Activated CD4-positive, alpha-beta T cell treated with anti-CD3 and anti-CD28 coated beads, Interleukin-2, amount 10 ng/mL, durations not matched to agents 7 days and 5 days (primary cell): ENCODE measurements at places on chromosomes 11 and 22. TPM values are rescaled to one million over a fixed set of nuclear protein-coding genes. Genes with fewer than 3 reads are reported as not detected.

Gene ST13
- 147 TPM for total RNA-seq

Gene APOC3
- not detected for total RNA-seq

Gene MRGPRF
- total RNA-seq: not detected

Gene PTPRCAP
- total RNA-seq: 389 TPM

Gene C11orf97
- total RNA-seq: not detected

DNA sequence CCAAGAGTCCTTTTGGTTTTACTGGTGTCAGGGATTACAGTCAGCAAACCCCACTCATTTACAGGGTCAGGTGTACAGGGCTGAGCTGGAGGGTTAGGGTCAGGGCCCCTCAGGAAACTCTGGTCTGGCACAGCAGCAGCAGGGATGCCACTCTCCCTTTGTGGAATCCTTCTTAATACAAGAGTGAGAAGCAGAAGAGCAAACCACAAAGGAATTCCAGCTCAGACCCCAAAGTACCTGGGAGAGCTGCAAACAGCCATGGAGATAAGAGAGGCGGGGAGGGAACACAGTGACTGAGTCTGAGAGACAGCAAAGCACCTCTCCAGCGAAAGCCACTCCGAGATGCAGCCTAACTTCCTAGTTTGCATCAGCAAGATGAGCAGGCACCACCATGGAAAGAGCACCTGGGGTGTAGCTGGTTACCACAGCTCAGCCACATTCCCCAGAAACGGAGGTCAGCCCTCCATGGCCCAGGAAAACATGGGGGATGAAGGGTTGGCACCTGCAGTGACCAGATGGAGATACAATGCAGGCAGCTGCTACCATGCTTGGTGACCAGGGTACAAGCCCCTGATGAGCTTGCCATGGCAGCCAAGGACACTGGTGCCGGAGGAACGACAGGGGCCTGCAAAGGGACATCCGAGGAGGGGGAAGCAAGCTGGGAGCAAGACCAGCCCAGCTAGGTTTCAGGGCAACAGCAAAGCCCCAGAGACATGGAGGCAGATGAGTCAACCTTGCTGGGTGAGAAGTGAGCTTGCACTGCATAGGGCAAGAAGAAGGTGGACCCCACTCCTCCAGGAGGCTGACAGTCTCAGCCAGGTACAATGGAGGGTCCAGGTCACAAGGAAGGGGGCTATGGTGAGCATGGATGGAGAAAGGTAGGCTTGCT is 3.9 kb downstream of the BET1L start:
- H3K36me3 ChIP-seq: peaks cover 30% of the 10 kb centered on the region
- DNase-seq: no peak
- no peak overlapping the region for H3K4me3 ChIP-seq
- H3K4me1 ChIP-seq: peaks cover 48% of the 10 kb centered on the region
- H3K27me3 ChIP-seq: no peaks in the 10 kb centered on the region

- no peaks in the 10 kb centered on the region for H3K27me3 ChIP-seq
- no peak overlapping the region for H3K27ac ChIP-seq
- H3K4me3 ChIP-seq: no peak overlapping the region
- no peaks in the 10 kb centered on the region for H3K36me3 ChIP-seq
These were observed 19.2 kb upstream of the MUC5B start for GRCh38 chr11:1203505-1204271.

DNA sequence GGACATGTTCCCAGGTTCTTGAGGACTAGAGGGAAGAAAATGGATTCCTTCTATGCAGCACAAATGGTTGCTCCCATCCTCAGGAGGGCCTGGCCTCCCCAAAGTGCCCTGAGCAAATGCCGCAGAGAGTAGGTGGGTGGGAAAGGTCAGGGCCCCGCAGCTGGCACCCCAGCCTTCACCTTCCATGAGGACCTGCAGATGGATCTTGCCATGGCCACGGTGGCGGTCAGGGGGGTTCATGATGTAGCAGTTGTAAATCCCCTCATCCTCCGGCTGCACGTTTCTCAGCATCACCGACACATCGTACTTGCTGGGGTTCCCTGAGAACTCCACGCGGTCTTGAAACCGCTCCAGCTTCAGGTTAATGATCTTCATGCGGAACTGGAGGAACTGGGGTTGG is 8.5 kb downstream of the SCN2B start:
- no peaks in the 10 kb centered on the region for H3K36me3 ChIP-seq
- H3K4me3 ChIP-seq: no peak overlapping the region
- H3K4me1 ChIP-seq: peaks cover 5% of the 10 kb centered on the region

DNA sequence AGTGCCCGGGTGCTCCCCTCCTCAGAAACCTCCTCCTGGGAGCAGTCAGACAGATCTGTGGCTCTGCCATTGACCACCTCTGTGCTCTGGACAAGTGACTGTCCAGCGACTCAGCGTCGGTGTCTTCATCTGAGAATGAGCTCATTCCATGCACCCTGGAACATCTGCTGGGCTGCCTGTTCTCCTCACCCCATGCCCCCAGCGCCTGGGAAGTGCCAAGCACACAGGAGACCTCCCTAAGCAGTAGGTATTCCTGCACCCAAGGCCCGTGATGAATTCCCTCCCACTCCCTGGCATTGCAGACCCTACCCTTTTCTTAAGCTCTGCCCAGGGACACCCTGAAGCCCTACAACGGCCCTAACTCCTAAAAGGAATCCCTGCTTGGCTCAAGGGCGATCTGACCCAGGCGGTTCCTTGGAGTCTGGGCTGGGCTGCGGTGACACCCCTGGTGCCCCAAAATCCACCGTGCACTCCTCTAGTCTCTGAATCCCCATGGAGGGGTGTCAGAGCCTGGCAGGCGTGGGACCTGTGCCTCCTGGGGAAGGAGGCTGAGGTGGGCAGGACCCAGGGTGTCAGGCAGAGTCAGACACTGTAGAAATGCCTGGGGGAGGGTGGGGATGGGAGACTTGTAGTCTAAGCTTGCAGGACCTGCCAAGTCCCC is 92.0 kb downstream of the CEP164 start:
- H3K4me3 ChIP-seq: no peak overlapping the region
- H3K36me3 ChIP-seq: no peaks in the 10 kb centered on the region
- DNase-seq: no peak

DNA sequence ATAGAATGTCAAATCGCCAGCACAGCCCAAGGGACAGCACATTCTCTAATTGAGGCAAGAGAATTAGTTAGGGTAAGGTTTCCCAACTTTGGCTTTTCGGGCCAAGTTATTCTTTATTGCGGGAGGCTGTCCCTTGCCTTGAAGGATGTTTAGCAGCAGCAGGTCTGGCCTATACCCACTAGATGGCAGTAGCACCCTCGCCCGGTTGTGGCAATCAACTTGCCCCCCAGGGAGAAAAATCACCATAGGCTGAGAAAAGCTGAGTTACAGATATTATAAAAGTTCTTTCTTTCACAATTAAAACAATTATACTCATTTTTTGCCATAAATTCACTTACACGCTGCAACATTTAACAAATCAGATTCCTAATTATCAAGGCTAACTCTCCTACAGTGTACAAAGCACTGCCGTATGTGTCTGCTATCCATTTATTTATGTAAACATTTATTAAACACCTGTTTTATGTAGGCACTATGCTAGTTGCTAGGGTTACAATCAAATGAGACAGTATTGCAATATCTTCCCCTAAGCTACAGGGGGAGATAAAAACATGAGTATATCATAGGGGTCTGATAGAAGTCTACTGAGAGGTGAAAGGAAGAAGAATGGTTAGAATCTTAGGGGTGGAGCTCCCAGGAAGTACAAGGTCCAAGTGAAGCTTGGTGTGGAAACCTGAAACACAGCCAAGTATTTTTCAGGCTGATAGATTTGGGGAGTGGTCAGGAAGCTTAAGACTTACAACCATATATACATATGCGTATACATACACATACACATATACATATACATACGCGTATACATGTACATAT is 452.3 kb downstream of the RAB38 start:
- no peaks in the 10 kb centered on the region for H3K36me3 ChIP-seq
- DNase-seq: peak; percentile 11
- no peak overlapping the region for H3K27ac ChIP-seq
- H3K27me3 ChIP-seq: no peaks in the 10 kb centered on the region
- H3K4me1 ChIP-seq: no peaks in the 10 kb centered on the region
- H3K4me3 ChIP-seq: no peak overlapping the region

DNA sequence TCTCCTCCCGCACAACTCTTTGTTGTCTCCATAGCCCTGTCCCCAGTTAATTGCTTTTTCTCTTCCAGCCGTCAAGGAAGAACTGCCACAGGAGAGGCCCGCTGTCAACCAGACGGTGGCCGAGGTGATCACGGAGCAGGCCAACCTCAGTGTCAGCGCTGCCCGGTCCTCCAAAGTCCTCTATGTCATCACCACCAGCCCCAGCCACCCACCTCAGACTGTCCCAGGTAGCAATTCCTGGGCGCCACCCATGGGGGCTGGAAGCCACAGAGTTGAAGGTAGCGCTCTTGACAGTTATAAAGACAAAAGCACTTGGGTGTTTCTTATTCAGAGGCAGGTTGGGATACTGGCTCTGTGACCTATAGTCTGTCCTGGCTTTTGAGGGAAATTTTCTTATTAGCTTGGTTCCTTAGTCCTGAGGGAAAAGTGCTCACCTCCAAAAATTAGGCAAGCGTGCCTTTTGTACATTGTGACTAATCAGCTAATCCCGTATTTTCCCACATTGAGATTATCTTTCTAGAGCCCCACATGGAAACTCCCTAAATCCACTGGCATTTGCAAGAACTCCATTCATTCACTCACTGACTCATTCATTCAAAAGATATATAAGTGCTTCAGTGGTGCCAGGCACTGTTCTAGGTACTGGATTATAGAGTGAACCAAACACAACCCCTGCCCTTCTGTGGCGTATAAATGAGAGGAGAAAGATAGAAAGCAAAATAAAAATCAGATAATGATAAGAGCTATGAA is 65.9 kb downstream of the KREMEN1 start:
- no peak overlapping the region for H3K4me3 ChIP-seq
- peaks cover 5% of the 10 kb centered on the region for H3K27me3 ChIP-seq
- H3K36me3 ChIP-seq: no peaks in the 10 kb centered on the region
- no peak for DNase-seq

DNA sequence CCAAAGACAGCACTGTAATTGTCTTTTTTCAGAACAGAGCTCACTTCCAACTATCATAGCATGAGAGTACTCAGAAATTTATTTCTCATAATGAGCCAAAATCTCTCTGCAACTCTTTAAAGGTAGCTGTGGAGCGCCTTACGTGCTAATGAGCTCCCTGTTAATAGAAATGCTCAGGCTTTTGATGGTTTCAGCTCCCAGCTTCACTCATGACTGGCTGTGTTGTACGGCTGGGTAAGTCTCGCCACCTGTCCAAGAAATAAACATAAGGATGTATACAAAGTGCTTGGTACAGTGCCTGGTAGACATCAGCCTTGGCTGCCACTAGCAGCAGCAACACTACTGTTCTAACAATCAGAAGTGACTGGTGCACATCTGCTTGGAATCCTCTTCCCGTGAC is 109.4 kb downstream of the LDLRAD3 start:
- H3K4me3 ChIP-seq: no peak overlapping the region
- no peak overlapping the region for H3K27ac ChIP-seq
- H3K36me3 ChIP-seq: no peaks in the 10 kb centered on the region
- no peaks in the 10 kb centered on the region for H3K4me1 ChIP-seq

DNA sequence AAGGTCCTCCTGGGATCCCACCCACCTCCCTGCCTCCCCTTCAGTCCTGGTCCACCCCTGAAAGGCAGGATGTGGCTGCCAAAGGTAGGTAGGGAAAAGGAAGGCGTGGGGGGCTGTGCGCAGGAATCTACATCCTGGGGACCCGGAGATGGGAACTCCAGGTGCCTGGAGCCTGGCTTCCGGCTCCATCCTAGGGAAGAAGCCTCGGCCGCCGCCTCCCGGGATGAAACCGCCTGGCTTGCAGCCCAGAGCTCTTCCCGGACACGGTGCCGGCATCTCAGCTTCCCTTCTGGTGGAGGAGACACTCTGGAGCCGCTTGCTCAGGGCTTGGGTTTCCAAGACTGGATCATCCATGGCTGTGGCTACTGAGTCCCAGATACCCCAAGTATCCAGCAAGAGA is 33.3 kb upstream of the PDGFB start:
- H3K4me3 ChIP-seq: no peak overlapping the region
- no peak overlapping the region for H3K27ac ChIP-seq
- no peaks in the 10 kb centered on the region for H3K36me3 ChIP-seq
- peaks cover 15% of the 10 kb centered on the region for H3K27me3 ChIP-seq

DNA sequence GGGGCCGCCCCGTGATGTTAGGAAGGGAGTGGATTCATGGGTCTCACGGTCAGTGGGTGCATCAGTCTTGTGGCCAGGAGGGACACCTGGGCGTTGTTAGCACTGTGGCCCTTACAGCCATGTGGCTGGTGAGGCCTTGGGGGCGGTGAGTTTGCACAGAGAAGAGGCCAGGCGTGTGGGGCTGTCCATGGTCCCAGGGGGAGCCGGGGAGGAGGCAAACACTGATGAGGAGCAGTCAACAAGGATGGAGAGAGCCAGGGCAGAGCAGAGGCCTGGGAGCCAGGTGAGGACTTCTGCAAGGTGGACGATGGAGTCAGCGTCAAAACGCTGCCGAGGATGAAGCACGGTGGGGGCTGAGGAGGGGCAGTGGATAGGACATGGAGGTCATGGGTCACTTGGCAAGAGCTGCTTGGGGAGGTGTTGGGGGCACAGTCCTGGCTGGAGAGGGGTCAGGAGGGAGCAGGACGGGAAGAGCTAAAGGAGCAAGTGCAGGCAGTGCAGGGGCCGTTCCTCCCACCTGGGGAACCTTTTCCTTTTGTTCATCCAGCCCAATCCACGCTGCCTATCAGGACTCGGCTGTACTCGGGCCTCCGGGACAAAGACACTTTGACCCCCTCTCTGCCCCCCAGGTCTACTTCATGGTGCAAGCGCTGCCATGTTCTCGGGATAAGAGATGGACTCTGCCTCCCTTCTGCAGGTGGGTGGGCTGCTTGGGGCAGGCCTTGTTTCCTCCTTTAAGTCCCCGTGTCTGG is 801.1 kb downstream of the TBC1D22A start:
- H3K27me3 ChIP-seq: no peaks in the 10 kb centered on the region
- no peak overlapping the region for H3K27ac ChIP-seq
- DNase-seq: no peak
- H3K4me3 ChIP-seq: no peak overlapping the region
- no peaks in the 10 kb centered on the region for H3K4me1 ChIP-seq

DNA sequence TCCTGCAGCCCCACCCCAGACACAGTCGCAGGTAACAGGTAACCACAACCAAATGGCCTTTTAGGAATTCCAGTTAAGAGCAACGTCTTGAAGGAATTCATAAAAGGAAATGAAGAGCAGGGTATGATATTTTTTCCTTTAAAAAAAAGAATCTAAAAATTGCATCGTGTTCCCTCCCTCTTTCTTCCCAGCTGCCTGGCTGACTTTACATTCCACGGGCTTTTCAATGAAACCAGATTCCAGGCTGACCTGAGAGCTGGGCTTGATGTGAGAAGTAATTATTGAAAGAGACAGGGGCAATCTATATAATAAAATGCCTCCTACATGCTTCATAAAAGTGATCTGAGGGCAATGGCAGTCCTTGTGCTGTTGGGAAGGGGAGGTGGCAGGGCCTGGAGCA is 57.3 kb upstream of the EIF3D start:
- H3K4me1 ChIP-seq: no peaks in the 10 kb centered on the region
- DNase-seq: no peak
- H3K4me3 ChIP-seq: no peak overlapping the region
- H3K27me3 ChIP-seq: peaks cover 4% of the 10 kb centered on the region
